ENCODE measurements at places on chromosomes 4 and X.

DNA sequence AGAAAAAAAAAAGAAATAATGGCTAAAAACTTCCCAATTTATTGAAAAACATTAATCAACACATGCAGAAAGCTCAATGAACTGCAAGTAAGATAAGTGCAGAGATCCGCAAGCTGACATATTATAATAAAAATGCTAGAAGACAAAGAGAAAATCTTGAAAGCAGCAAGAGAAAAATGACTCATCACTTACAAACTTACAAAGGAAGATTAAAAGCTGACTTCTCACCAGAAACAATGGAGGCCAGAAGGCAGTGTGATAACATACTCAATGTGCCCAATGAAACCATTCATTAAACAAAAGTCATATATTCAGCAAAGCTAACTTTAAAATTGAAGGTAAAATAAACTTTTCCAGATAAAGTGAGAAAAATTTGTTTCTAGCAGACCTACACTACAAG lies 7.3 kb upstream of the BRWD3 start:
- DNase-seq = no peak

GRCh38 chrX:22424919-22425318 lies 152.2 kb downstream of the CBLL2 start:
- no peak for DNase-seq

GRCh38 chr4:23889391-23889790 lies 456 bp downstream of the PPARGC1A start:
- no peak for DNase-seq

DNA sequence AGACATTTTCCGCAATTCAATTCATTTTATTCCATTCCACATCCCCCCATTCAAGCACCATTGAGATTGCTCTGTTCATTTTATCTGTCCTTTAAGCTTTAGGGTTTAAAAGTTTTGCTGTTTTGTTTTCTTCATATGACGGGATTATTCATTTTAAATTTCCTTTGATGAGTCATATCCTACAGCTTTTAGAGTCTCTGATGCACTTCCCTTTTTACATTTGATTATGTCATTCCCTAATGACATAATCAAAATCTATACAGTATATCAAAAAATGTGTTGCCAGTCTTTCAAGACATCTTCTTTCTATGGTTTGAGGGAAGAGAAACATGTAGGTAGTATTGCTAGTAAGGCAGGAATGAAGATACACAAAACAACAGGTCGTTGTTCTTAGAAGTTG lies 456.3 kb downstream of the PDGFC start:
- no peak for DNase-seq

DNA sequence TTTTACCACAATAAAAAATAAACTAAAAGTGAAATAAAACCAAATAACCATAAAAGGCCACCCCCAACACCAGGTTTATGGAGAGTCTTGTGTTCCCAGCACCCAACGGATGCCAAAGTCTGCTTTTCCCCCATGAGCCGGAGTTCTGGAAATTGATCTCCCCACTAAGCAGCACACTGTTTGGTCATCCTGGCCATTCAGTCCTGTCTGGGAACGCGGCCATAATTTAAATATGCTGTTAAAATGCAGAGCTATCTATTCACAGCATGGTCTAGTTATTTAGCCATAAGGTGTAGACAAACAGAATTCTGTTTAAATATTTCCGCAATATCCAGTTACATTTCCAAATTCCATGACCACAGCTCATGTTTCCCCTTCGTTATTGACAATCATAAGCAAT lies 129.6 kb upstream of the TBL1X start:
- DNase-seq = no peak

GRCh38 chr4:127782275-127783025 lies at the start of gene HSPA4L:
Gene HSPA4L (plus strand): TSS chr4:127782322. CDS start chr4:127782551, 229 bp downstream.
- DNase-seq = peak; percentile 8

GRCh38 chrX:16308773-16309172 lies 141.5 kb downstream of the MAGEB17 start:
- no peak for DNase-seq

GRCh38 chr4:27308379-27308778 lies 447.7 kb downstream of the STIM2 start:
- DNase-seq = no peak

DNA sequence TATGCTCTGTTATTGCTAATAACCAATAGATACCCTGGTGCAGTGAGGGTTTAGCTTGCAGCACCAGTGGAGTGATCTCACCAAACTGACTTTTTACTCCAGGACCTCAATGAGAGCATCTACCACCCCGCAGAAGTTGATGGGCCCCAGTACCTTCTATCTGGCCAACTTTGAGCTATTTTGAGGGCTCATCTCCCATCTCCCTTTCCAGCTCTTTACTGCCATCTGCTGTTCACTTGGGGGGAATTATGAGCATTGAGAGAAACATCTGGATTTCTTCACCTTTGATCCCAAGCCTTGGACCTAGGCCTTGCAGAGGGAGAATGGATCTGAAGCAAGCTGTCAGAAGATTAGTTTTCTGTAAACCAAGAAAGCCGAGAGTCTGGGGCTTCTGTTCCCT lies 143.6 kb downstream of the TMEM164 start:
- DNase-seq = no peak

GRCh38 chr4:37561803-37562207 lies 124.4 kb downstream of the RELL1 start:
- no peak for DNase-seq

GRCh38 chrX:145630081-145630480 lies 187.5 kb upstream of the SLITRK2 start:
- no peak for DNase-seq

- DNase-seq = no peak
Measured at GRCh38 chrX:150348365-150348764, 14.8 kb upstream of the MAMLD1 start.

GRCh38 chr4:37891260-37892159 lies 626 bp downstream of the TBC1D1 start:
- DNase-seq = peak; percentile 46

DNA sequence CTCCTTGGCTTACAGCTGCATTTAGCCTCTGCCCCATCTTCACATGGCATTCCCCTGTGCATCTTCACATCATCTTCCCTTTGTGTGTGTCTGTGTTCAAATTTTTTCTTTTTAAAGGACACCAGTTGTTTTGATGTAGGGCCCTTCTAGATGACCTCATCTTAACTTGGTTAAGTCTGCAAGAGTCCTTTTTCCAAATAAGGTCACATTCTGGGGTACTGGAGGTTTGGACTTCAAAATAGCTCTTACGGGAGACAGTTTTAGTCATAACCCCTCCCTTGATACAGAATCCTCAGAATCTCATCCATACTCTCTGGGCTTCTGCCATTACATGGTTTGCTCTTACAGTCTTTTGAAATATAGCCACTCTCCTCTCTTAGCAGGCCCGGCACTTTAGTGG lies 231.5 kb upstream of the ATP6AP2 start:
- DNase-seq = no peak

DNA sequence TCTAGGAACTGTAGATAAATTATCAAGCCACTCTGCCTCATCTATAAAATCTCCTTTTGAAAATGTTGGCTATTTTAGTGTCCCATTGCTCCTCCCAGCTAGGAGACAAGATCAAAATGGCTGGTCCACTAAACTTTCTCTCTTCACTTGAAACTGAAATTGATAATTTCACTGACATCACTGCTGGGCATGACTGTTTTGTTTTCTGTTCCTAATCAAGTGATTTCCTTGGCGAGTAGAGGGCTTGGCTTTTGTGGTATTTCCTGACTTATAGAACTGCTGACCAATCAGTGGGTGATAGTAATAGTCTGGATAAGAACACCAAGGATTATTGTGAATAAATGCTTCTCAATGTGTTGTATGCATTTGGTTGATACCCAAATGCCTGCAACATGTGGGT lies 2152.9 kb downstream of the ARAP2 start:
- no peak for DNase-seq

GRCh38 chr4:2253160-2254084 lies 8.5 kb downstream of the MXD4 start:
- DNase-seq = no peak

GRCh38 chr4:185304944-185305690 lies 90.6 kb downstream of the LRP2BP start:
- DNase-seq = peak; percentile 6

DNA sequence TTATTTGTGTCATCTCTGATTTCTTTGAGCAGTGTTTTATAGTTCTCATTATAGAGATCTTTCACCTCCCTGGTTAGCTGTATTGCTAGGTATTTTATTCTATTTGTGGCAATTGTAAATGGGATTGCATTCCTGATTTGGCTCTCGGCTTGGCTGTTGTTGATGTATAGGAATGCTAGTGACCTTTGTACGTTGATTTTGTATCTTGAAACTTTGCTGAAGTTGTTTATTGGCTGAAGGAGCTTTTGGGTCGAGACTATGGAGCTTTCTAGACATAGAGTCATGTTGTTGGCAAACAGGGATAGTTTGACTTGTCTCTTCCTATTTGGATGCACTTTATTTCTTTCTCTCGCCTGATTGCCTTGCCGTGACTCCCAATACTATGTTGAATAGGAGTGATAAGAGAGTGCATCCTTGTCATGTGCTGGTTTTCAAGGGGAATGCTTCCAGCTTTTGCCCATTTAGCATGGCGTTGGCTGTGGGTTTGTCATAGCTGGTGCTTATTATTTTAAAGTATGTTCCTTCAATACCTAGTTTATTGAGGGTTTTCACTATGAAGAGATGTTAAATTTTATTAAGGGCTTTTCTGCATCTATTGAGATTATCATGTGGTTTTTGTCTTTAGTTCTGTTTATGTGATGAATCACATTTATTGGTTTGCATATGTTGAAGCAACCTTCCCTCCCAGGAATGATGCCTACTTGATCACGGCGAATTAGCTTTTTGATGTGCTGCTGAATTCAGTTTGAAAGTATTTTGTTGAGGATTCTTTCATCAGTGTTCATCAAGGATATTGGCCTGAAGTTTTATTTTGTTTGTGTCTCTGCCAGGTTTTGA lies 72.7 kb upstream of the BOD1L1 start:
- DNase-seq = no peak

DNA sequence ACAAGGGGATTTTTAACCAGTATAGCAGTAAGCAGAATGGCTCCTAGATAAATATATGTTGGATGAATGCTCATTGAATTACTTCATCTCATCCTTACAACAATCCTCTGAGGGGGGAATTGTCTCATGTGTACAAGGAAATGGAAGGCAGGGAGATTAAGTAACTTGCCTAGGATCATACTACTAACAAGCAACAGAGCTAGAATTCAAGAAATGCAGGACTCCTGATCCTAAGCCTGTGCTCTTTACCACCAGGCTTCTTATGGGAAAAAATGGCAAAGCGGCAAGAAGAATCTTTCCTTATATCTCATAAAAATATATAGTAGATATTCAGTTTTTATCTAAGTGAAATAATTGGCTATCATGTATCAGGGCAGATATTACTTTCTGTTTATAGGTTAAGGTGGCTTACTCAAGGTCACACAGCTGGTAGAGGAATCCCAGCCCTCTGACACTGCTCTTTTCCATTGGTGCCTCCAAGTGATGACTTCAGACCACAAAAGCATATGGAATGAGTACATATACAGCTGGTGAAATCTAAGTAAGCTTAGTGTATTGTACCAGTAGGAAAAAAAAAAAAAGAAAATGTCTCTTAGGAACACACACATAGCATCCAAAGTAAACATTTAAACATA lies 2.1 kb downstream of the ABHD18 start:
- DNase-seq = no peak

GRCh38 chrX:6614506-6614905 lies 79.6 kb upstream of the VCX3A start:
- DNase-seq = no peak

GRCh38 chr4:137635601-137636000 lies 103.3 kb upstream of the PCDH18 start:
- DNase-seq = no peak

- DNase-seq = no peak
Measured at GRCh38 chr4:83237591-83237990, 47.0 kb downstream of the COQ2 start.

- no peak for DNase-seq
Measured at GRCh38 chrX:123854329-123854728, 5.5 kb upstream of the XIAP start.

GRCh38 chr4:26896636-26897035 lies 36.0 kb downstream of the STIM2 start:
- no peak for DNase-seq

GRCh38 chr4:145566086-145566708 lies 53.0 kb upstream of the MMAA start:
- DNase-seq = no peak

GRCh38 chrX:130025256-130025655 lies 42.8 kb downstream of the BCORL1 start:
- no peak for DNase-seq

DNA sequence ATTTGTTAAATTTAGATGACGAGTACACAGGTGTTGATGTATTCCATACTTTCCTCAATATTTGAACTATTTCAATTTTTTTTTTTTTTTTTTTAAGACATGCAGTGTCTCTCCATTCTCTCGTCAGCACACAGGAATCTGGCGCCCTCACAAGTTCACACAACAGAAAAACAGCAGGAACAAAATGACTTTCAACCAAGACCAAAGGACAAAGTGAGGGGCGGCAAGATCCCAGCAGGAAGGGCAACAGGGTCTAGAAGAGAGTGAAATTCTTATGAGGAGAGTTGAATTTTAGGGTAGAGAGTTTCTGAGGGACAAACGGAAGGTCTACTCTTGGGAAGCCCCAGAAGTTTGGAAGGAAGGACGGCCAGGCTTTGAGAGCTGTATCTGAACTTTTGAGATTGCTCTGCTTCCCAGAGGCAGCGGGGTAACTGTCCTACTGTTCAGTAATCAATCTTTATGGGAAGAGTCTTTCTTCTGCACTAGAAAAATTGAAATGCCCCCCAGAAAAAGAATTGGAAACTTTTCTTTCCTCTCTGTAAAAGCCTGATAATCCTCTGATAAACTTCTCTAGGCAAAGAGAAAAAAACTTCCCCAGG lies 760.2 kb downstream of the RAB28 start:
- DNase-seq = no peak

GRCh38 chrX:24610516-24610915 lies 36.6 kb downstream of the PCYT1B start:
- no peak for DNase-seq

- no peak for DNase-seq
Measured at GRCh38 chr4:18291256-18291655, 269.7 kb upstream of the LCORL start.

GRCh38 chr4:55826986-55827385 lies 7.4 kb downstream of the EXOC1L start:
- DNase-seq = no peak

GRCh38 chrX:77622672-77623071 lies 163.3 kb downstream of the ATRX start:
- DNase-seq = no peak

DNA sequence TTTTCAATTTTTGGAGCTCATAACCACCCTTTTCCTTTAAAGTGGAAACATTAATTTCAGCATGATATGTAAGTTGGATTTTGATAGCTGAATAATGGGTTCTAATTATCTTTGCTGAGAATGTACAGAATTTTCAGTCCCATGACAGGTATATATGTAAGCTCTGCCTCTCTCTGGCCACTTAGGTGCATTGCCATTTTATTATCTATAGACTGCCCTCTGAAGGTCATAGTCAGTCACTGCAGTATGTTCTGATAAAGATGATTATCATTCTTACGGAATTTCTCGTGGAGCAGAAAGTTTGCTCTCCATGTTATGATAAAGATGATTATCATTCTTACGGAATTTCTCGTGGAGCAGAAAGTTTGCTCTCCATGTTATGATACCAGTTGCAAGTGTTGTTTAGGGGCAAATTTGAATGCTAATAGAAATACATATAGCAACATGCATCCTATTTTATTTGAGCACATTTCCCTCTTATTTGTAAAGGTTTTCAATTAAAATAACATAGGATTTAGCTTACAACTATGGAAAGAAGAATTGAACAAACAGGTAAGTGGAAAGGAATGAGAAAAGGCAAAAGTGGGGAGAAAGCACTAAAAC lies 10.4 kb downstream of the AFP start:
- DNase-seq = no peak

Measured in activated T-cell treated with anti-CD3 and anti-CD28 coated beads for 48 hours (primary cell).